ENCODE measurements at places on chromosomes 5 and 9.
A peak's percentile ranks its signal among the peaks of the same experiment; 100 is the strongest.

GRCh38 chr5:123155446-123155960 is 66.5 kb downstream of the PRDM6 start:
- no peak for DNase-seq

DNA sequence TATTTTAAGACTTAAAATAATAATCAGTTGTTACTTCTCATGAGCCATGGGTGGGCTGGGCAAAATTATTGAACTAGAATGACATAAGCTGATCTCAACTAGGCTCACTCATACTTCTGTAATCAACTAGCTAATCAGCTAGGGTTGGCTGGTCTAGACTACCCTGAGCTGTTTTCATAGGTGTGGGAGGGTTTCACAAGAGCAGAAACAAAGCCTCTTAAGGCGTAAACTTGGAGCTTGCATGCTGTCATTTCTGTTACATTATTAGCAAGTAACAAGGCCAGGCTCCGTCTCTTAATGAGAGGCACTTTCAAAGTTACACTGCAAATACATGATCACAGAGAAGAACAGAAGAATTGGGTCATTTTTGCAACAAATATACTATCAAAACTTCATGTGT is 57.2 kb upstream of the GHR start:
- DNase-seq, result no peak

GRCh38 chr9:130104491-130105193 is 50.9 kb downstream of the GPR107 start:
- no peak for DNase-seq

DNA sequence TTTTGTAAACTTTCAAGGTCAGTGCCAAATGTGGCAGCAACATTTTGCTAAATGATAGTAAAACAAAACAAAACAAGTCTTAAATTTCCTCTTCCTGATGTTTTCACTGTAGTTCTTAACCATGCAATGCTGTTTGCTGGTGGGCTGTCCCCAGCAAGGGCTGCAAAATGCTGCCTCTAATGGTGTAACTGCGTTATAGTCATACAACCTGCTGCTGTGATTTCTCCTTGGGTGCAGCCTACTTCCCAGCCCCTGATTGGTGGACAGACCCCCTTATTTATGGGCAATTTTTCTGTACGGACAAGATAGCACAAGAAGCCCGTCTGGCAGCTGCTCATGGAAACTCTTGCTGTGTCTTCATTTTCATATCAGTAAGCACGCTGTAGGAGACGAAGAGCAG is 26.6 kb upstream of the PIP5K1B start:
- peak; percentile 23 for DNase-seq

DNA sequence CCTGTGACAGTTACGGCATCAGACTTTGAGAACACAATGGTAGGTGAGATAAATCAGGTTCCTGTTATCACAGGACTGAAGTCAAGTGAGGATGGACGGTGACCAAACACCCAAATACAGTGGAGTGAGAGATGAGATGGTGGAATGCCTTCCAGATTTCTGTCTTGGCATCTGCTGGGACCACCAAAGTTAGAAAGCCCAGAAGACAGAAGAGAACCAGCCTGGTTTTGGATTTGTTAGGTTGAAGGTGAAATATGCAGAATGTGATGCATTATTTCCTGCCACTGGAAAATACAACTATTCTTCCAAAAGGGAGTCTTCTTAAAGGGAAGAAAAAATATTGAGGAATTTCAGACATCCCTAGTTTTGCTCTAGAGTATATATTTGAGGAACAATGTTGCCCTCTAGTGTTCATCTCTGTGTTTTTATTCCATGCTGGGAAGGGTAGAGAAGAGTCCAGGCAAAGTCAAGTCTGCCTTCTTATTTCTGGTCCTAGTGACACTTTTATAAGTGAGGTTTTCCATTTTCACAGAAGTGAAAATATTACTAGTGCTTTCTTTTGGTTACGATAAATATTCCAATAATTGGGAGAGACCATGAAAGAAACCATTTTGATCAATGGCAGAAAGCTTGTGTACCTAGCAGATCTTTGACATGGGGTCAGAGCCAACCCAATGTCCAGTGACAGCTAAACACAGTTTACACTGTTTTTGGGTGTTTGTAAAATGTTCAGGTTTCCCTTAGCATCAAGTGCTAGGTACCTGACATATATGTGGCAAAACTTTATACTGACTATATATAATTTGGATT is 142.3 kb upstream of the ANKH start:
- peak; percentile 7 for DNase-seq

Data from neural crest cell (in vitro differentiated cells).